ENCODE measurements at places on chromosomes 5 and 9.

- DNase-seq = no peak
- H3K4me3 ChIP-seq = no peak overlapping the region
- no peak overlapping the region for H3K27ac ChIP-seq
Measured at GRCh38 chr9:124084087-124084486, 72.5 kb downstream of the LHX2 start.

- peaks cover 34% of the 10 kb centered on the region for H3K27me3 ChIP-seq
- H3K4me1 ChIP-seq = no peaks in the 10 kb centered on the region
- no peaks in the 10 kb centered on the region for H3K36me3 ChIP-seq
- H3K27ac ChIP-seq = no peak overlapping the region
- no peak overlapping the region for H3K4me3 ChIP-seq
Measured at GRCh38 chr5:168766426-168766700, 187.2 kb upstream of the PANK3 start.

GRCh38 chr9:96141666-96142065, 160.3 kb downstream of the HSD17B3 start:
- H3K27ac ChIP-seq = no peak overlapping the region
- H3K4me3 ChIP-seq = no peak overlapping the region
- no peaks in the 10 kb centered on the region for H3K27me3 ChIP-seq
- no peak for DNase-seq
- H3K36me3 ChIP-seq = no peaks in the 10 kb centered on the region

- no peak overlapping the region for H3K4me3 ChIP-seq
- no peak for DNase-seq
- H3K27me3 ChIP-seq = no peaks in the 10 kb centered on the region
- no peak overlapping the region for H3K27ac ChIP-seq
- H3K4me1 ChIP-seq = no peaks in the 10 kb centered on the region
Measured at GRCh38 chr9:35842795-35843194, 13.8 kb downstream of the TMEM8B start.

- no peaks in the 10 kb centered on the region for H3K4me1 ChIP-seq
- DNase-seq = no peak
- H3K4me3 ChIP-seq = no peak overlapping the region
- no peaks in the 10 kb centered on the region for H3K36me3 ChIP-seq
- no peak overlapping the region for H3K27ac ChIP-seq
Measured at GRCh38 chr9:89418882-89419640, 78.9 kb downstream of the SEMA4D start.

GRCh38 chr5:33408816-33409215, 31.9 kb upstream of the TARS1 start:
- H3K4me1 ChIP-seq = no peaks in the 10 kb centered on the region
- H3K36me3 ChIP-seq = no peaks in the 10 kb centered on the region
- no peak overlapping the region for H3K27ac ChIP-seq
- no peak for DNase-seq
- no peaks in the 10 kb centered on the region for H3K27me3 ChIP-seq
- no peak overlapping the region for H3K4me3 ChIP-seq

- H3K27me3 ChIP-seq = peaks cover 50% of the 10 kb centered on the region
- no peak for DNase-seq
- H3K4me3 ChIP-seq = no peak overlapping the region
- H3K4me1 ChIP-seq = no peaks in the 10 kb centered on the region
Measured at GRCh38 chr5:127830157-127830556, 127.0 kb downstream of the CCDC192 start.

- H3K27me3 ChIP-seq = peaks cover 5% of the 10 kb centered on the region
- H3K4me1 ChIP-seq = no peaks in the 10 kb centered on the region
- no peak overlapping the region for H3K27ac ChIP-seq
- no peaks in the 10 kb centered on the region for H3K36me3 ChIP-seq
Measured at GRCh38 chr9:116952436-116952810, 265.3 kb downstream of the TRIM32 start.

DNA sequence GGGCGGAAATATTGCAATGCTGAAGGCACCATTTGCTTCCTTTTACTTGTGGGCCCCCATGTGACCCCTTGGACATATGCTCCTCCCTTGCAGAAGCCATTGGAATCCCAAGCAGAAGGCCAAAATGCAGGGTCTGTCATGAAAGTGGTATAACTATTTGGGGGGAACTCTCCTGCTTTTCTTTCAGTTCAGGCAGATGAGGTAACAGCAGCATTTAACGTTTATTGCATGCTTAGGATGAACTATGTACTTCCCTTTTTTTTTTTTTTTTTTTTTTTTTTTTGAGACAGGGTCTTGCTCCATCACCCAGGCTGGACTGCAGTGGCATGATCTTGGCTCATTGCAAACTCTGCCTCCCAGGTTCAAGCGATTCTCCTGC, 7.8 kb downstream of the FOXI1 start:
- no peaks in the 10 kb centered on the region for H3K36me3 ChIP-seq
- H3K27me3 ChIP-seq = no peaks in the 10 kb centered on the region
- no peaks in the 10 kb centered on the region for H3K4me1 ChIP-seq
- H3K27ac ChIP-seq = no peak overlapping the region

DNA sequence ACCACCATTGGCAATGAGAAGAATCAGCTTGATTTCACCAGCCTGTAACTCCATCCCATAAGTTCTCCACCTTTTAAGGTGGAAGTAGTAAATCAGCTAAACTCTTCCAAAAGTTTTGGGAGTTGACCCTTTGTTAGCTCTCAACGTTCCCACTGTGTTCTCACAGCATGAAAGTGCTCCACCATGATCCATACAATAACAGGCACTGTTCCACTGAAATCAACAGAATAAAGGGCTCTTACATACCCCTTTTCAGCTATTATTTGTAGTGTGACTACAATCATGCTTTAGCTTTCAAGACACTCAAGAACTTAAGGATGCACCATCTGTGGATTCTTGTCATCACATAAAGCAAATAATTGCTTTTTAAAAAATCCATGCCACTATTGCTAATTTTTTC, 81.6 kb downstream of the PPP2R2B start:
- H3K4me1 ChIP-seq = no peaks in the 10 kb centered on the region
- H3K36me3 ChIP-seq = no peaks in the 10 kb centered on the region
- H3K27me3 ChIP-seq = peaks cover 70% of the 10 kb centered on the region
- H3K4me3 ChIP-seq = no peak overlapping the region
- DNase-seq = no peak
- no peak overlapping the region for H3K27ac ChIP-seq

GRCh38 chr9:6216002-6216401, 395 bp downstream of the IL33 start:
- no peak for DNase-seq
- H3K4me3 ChIP-seq = peak overlapping the region; percentile 15
- no peaks in the 10 kb centered on the region for H3K27me3 ChIP-seq
- no peaks in the 10 kb centered on the region for H3K36me3 ChIP-seq
- H3K4me1 ChIP-seq = peaks cover 47% of the 10 kb centered on the region

- H3K27ac ChIP-seq = no peak overlapping the region
- H3K27me3 ChIP-seq = peaks cover 5% of the 10 kb centered on the region
- H3K4me1 ChIP-seq = no peaks in the 10 kb centered on the region
- H3K4me3 ChIP-seq = no peak overlapping the region
- no peak for DNase-seq
Measured at GRCh38 chr5:151597749-151598148, 6.6 kb upstream of the FAT2 start.

GRCh38 chr5:65767565-65767964, 45.6 kb downstream of the NLN start:
- H3K36me3 ChIP-seq = peaks cover 15% of the 10 kb centered on the region
- no peaks in the 10 kb centered on the region for H3K4me1 ChIP-seq
- no peak overlapping the region for H3K4me3 ChIP-seq

GRCh38 chr9:68955330-68955729, 58.6 kb downstream of the PRKACG start:
- H3K36me3 ChIP-seq = no peaks in the 10 kb centered on the region
- no peak overlapping the region for H3K4me3 ChIP-seq
- DNase-seq = no peak
- no peaks in the 10 kb centered on the region for H3K4me1 ChIP-seq
- H3K27ac ChIP-seq = no peak overlapping the region

DNA sequence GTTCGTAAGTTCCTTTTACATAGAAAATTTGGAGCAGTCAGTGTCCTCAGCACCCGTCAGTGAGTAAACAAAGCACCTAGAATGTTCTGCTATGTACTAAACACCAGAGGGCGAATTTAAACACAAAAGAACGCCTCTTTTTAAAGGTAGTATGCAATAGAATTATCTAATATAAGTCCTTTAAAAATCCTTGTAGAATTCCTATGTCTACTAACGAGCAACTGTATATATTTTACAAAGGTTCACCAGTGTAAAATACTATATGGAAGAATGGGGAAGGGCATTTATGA, 499 bp upstream of the TMEM232 start:
- no peaks in the 10 kb centered on the region for H3K4me1 ChIP-seq
- H3K36me3 ChIP-seq = no peaks in the 10 kb centered on the region
- peak overlapping the region; percentile 40 for H3K4me3 ChIP-seq

DNA sequence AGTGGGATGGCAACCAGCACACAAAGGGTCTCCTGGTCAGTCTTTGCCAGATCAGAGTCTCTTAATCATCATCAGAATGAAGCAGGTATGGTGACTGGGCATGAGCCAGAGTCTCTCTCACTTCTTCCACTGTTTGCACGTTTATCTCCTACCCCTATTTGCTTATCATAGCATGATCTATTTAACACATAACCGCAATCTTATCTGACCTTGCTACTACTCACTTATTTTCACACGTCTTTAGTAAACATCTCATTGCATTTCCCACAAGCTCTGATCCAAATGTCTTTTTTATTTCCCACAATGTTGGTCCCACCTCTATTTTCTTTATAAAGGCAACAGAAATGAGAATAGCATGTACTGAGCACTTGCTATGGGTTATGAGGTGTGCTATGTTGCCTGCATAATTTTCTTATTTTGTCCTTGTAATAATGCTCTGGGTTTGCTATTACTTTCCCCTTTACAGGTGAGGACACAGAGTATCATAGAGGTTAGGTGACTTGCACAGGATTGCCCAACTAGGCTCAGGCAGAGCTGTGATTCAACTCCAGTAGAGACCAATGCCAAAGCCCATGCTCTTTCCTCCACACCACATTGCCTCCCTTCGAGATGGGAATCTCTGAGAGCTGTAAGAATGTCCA, 39.7 kb upstream of the IL7R start:
- no peaks in the 10 kb centered on the region for H3K36me3 ChIP-seq
- H3K4me3 ChIP-seq = no peak overlapping the region
- no peak overlapping the region for H3K27ac ChIP-seq
- no peaks in the 10 kb centered on the region for H3K4me1 ChIP-seq
- no peak for DNase-seq

DNA sequence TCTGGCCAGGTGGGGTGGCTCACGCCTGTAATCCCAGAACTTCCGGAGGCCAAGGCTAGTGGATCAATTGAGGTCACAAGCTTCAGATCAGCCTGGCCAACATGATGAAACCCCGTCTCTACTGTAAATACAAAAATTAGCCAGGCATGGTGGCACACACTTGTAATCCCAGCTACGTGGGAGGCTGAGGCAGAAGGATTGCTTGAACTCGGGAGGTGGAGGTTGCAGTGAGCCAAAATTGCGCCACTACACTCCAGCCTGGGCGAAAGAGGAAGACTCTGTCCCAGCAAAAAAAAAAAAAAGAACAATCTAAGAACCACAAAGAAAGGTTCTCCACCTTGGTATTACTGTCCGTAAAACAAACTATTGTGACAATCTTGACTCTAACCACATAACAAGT, 9.7 kb downstream of the MYO10 start:
- H3K36me3 ChIP-seq = peaks cover 9% of the 10 kb centered on the region
- H3K27ac ChIP-seq = no peak overlapping the region
- H3K4me3 ChIP-seq = no peak overlapping the region
- H3K27me3 ChIP-seq = no peaks in the 10 kb centered on the region
- DNase-seq = no peak

- H3K4me1 ChIP-seq = no peaks in the 10 kb centered on the region
- no peaks in the 10 kb centered on the region for H3K27me3 ChIP-seq
- H3K4me3 ChIP-seq = no peak overlapping the region
- H3K27ac ChIP-seq = no peak overlapping the region
Measured at GRCh38 chr5:66442951-66443445, 153.2 kb upstream of the MAST4 start.

DNA sequence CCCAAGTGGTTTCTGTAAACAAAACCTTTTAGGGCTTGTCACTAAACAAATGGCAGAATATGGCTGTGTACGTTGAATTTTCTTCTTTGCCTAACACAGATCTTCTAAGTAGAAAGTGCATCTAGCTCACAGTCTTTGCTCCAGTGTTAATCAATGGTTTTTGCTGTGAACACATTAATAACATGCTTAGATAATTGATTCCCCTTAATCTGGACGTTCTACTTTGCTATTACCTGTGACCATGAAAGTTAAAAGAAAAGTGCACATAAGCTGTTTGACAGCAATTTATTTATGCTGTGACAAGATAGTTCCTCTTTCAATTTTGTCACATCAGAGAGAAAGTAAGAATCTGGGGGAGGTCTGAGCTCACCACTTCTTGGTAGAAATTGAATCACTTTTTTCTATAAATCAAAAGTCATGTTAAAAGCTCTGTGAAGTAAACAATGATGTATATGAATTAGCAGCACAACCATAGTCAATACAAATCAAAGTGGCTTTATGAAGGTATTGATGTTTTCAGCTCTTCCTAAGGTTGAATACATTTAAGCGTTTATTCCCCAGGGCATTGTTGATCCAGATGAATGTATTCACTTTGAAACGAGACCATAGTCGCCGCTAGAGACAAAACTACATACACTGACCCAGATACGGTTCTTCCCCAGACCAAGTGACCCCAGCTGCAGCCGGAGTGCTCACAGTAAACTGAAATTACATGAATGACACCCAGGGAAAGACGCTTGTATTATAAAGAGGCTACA, 174.6 kb upstream of the ZNF608 start:
- peaks cover 8% of the 10 kb centered on the region for H3K4me1 ChIP-seq
- DNase-seq = no peak

- H3K4me3 ChIP-seq = no peak overlapping the region
- no peaks in the 10 kb centered on the region for H3K27me3 ChIP-seq
- no peak overlapping the region for H3K27ac ChIP-seq
- no peaks in the 10 kb centered on the region for H3K4me1 ChIP-seq
- no peaks in the 10 kb centered on the region for H3K36me3 ChIP-seq
- DNase-seq = no peak
Measured at GRCh38 chr5:159851053-159851452, 65.2 kb upstream of the ADRA1B start.

- no peaks in the 10 kb centered on the region for H3K27me3 ChIP-seq
- DNase-seq = no peak
- no peaks in the 10 kb centered on the region for H3K4me1 ChIP-seq
- H3K4me3 ChIP-seq = no peak overlapping the region
- H3K36me3 ChIP-seq = no peaks in the 10 kb centered on the region
- no peak overlapping the region for H3K27ac ChIP-seq
Measured at GRCh38 chr5:96110300-96110699, 148.6 kb upstream of the ELL2 start.

- H3K27me3 ChIP-seq = no peaks in the 10 kb centered on the region
- no peak overlapping the region for H3K27ac ChIP-seq
Measured at GRCh38 chr5:132656774-132657355, 1.1 kb upstream of the IL13 start.

GRCh38 chr9:137272241-137273094, 5.1 kb upstream of the TOR4A start:
- H3K36me3 ChIP-seq = peaks cover 16% of the 10 kb centered on the region
- no peak overlapping the region for H3K4me3 ChIP-seq
- peaks cover 13% of the 10 kb centered on the region for H3K4me1 ChIP-seq
- H3K27ac ChIP-seq = no peak overlapping the region
- no peaks in the 10 kb centered on the region for H3K27me3 ChIP-seq
